COLO829 (cell line): ENCODE measurements at places on chromosomes 3 and 15.

DNA sequence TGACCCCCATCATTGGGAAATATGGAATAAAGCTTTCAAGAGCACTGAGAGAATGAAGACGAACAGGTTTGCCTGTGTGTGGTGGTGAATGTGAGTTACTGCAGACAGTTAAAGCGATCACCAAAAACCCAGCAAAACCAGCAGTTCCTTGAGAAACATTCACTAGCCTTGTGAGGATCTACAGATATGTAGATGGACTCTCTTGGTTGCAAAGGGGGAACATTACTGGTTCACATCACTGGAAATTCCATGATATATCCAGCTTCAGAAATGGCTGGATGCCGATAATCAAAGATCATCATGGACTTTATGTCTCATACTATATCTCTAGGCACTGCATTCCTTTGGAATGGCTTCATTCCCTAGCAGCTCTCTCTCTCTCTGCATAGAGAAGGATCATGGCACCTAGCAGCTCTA is 10.2 kb upstream of the HERC1 start:
- no peak for DNase-seq

- DNase-seq, result no peak
Observed at GRCh38 chr3:35394905-35395304, 244.4 kb upstream of the ARPP21 start.

GRCh38 chr3:59270209-59270608 is 220.4 kb upstream of the CFAP20DC start:
- no peak for DNase-seq

GRCh38 chr3:11529281-11529680 is 114.4 kb downstream of the VGLL4 start:
- DNase-seq, result no peak

GRCh38 chr3:173737167-173737808 is 339.7 kb downstream of the NLGN1 start:
- no peak for DNase-seq

DNA sequence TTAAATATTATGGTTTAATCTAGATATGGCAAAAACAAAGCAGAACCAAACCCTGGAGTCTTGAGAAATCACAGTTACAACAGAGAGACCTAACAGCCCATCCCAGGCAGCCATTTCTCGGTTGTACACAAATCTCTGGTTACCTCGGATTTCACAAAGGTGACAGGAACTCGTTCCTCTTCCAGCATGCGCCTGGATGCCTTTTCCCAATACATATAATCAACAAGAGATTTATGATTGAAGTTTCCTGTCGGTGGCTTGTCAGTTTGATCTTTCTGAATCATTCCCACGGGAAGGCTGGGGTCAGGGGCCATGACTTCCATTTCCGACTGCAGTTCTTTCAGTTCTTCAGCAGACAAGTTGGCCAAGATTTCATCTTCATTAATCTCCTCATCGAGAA is 445 bp downstream of the LMOD3 start:
- DNase-seq, result no peak

- DNase-seq, result no peak
Observed at GRCh38 chr3:77042343-77042742, 2.4 kb downstream of the ROBO2 start.

DNA sequence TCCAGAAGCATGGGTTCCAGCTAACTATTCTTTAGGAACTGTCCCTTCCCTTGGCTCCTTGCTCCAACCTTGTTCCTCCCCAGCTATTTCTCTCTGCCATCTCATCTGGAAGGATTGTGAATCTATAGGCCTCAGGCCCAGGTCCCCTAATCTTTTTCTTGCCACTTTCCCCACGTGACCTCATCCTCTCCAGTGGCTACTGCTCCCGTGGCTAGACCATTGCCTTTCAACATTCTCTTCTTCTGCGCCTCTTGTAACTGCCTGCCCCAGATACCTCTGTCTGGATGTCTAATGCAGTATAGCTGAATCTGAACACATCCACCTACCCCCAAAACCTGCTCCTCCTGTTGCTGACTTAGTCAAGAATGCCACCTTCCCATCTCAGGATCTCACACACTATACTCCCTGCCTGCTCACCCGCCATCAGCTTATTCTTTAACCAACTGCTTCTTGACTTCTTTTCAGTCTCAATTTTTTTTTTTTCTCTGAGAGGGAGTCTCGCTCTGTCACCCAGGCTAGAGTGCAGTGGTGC is 5.2 kb downstream of the GPX1 start:
- no peak for DNase-seq
